ENCODE measurements at places on chromosomes 6 and 20.

DNA sequence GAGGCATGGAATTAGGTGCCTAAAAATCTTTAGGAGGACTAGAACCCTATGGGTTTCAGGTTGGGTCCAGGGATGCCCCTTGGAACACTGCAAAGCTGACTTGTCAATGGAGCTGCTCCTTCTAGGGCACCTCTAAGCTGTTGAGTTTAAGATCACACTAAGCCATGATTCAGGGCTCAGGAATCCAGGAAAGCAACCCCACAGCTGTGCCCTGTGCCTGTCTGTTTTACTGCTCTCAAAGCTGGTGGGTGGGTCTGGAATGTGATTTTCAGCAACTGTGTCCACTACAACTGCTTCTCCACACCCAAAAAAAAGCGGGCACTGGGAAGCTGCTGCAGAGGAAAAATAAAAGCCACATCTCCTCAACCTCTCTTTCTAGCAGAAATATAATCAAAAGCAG is 310.4 kb upstream of the MOCS1 start:
- no peak for DNase-seq

DNA sequence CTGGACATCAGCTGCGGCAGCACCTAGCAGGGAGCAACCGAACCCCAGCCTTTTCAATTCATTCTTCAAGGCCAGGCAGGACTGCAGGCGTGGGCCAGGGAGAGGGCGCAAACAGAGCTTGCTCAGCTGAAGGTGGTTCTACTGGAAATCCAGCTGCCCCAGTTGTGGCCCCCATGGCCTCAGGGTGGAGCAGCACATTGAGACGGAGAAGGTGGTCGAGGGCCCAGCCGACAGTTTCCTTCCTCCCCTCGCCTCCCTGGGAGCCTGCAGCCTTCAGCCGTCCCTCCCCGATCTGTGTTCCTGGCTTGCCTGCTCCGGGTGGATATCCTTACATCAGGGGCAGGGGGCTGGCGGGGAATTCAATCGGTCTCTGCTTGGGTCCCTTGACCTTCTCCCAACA is 217.8 kb downstream of the ANKRD60 start:
- DNase-seq, result no peak

- peak; percentile 76 for DNase-seq
Observed at GRCh38 chr6:139891471-139891870, 517.0 kb upstream of the CITED2 start.

- no peak for DNase-seq
Observed at GRCh38 chr6:47375426-47375825, 65.7 kb upstream of the TNFRSF21 start.

DNA sequence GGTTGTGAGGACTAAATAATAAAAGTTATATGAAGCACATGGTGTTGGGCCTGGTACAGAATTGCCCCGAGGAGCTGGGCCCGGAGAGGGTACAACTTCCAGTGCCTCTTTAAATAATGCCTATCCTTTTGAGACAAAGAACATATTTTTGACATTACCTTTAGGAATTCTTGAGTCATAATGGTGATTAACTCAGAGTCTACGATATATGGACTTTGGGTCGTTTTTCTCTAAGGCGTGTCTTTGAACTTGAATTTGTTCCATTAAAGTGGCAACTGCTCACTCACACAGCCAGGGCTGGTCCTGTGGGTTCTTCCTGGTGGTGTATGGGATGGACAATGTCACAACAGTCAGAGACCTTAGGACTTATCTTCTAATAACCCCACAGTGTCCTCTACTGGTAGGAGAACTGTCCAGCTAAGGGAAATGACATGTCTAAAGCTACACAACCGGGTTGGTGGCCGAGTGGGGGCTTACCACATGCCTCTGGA is 106.5 kb downstream of the CDC5L start:
- peak; percentile 88 for DNase-seq

DNA sequence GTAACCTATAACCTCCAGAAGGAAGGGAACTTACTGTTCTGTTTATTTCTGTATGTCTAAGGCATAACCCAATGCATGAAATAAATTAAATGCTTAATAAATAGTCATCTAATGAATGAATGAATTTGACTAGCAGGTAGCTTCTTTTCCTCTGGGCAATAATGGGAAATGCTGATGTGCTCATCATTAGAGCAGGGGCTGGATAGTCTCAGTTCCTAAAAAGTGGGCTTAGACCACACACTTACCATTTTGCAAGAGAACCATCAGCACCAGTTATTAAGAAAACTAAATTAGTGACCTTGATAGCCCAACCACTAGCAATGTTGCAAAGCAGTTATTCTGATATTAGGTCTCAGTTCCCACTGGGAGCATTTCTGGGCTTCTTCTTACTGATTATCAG is 449.7 kb downstream of the CDC5L start:
- no peak for DNase-seq

- DNase-seq, result peak; percentile 61
Observed at GRCh38 chr20:4444404-4444803, 277.3 kb upstream of the PRND start.

Measured in fibroblast of skin of abdomen (primary cell).